Esophagus muscularis mucosa (tissue), 4 donors: ENCODE measurements at places on chromosomes 2 and 18. TPM values are rescaled to one million over a fixed set of nuclear protein-coding genes. Genes with fewer than 3 reads are reported as not detected.

The UGT1A10 gene
- total RNA-seq: not detected

The EFHD1 gene
- 23.7 TPM for total RNA-seq

GRCh38 chr2:176931588-176932563 is 280.7 kb upstream of the HNRNPA3 start:
- DNase-seq: no peak
- no peaks in the 10 kb centered on the region for H3K27me3 ChIP-seq
- no peak overlapping the region for H3K27ac ChIP-seq
- H3K36me3 ChIP-seq: no peaks in the 10 kb centered on the region

- peak overlapping the region; percentile 53 for H3K27ac ChIP-seq
- H3K4me3 ChIP-seq: no peak overlapping the region
- H3K36me3 ChIP-seq: peaks cover 79% of the 10 kb centered on the region
Measured at GRCh38 chr2:231321556-231322334, 73.8 kb upstream of the B3GNT7 start.

DNA sequence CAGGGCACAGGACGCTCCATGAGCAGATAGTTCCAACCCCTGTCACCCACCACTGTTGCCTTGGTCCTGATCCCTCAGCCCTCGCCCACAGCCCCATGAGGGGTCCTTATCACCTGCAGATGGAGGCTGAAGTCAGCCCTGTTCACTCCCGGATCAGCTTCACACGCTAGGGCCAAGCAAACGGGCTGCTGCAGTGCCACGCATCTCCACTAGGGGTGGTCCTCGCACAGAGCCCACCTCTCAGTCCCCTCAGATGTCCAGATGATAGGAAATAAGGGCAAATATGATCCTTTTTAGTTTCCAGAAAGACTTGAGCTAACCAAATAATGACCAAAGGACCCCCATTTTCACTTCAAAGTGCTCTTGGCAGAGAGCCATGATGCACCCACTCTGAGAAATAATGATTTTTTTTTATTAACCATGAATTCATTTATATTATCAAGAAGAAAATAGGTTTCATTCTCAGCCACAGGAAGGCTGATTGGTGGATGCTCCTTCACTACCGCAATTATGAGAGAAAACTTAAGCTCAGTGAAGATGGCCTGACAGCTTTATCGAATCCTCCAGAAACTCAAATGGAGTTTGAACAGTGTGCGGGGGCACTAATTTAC is 71.9 kb upstream of the KLHL29 start:
- H3K27ac ChIP-seq: no peak overlapping the region
- H3K4me3 ChIP-seq: no peak overlapping the region
- no peaks in the 10 kb centered on the region for H3K36me3 ChIP-seq
- no peaks in the 10 kb centered on the region for H3K27me3 ChIP-seq

GRCh38 chr2:18244845-18245244 is 315.6 kb downstream of the RDH14 start:
- H3K36me3 ChIP-seq: no peaks in the 10 kb centered on the region
- H3K27ac ChIP-seq: no peak overlapping the region
- DNase-seq: no peak
- no peaks in the 10 kb centered on the region for H3K27me3 ChIP-seq
- H3K4me3 ChIP-seq: no peak overlapping the region
- H3K4me1 ChIP-seq: no peaks in the 10 kb centered on the region

GRCh38 chr2:136538489-136538888 is 226.9 kb upstream of the THSD7B start:
- no peaks in the 10 kb centered on the region for H3K27me3 ChIP-seq
- no peaks in the 10 kb centered on the region for H3K36me3 ChIP-seq
- H3K27ac ChIP-seq: no peak overlapping the region
- no peak for DNase-seq
- H3K4me3 ChIP-seq: no peak overlapping the region
- H3K4me1 ChIP-seq: no peaks in the 10 kb centered on the region
